ENCODE measurements at places on chromosomes 13 and 19.

DNA sequence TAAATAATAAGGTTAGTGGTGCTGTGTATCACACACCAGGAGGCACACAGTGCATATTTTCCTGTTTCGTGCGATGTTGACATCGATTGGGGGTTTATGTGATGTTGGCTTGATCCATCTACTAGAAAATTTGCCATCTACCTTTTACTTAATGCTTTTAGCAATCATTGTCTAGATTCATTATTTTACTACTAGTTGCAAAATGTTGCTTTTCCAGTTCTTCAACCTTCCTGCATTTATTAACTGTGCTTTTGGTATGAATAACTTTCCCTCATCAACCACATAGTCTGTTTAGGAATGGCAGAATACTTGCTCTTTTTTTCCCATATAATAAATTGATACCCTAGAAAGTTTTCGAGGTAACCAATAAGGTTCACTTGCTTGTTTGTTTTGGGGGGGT, 17.5 kb downstream of the C13orf42 start:
- no peak for DNase-seq

DNA sequence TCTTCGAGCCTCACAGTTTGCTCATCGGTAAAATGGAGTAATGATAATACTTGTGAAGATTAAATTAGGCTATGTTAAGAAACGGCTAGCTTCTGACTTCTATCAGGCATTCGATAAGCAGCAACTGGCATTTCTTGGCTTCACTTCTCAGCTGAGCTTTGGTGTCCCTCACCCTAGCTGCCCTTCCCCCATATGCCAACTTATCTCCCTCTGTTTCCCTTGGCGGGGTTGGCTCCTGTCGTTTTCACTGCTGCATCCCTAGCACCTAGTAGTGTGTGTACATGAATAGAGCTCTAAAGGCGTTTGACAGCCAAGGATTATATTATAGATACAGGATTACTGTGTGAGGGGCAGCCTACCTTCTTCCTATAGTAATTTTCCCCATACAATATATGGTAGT, 97.5 kb downstream of the TNFSF11 start:
- no peak for DNase-seq

DNA sequence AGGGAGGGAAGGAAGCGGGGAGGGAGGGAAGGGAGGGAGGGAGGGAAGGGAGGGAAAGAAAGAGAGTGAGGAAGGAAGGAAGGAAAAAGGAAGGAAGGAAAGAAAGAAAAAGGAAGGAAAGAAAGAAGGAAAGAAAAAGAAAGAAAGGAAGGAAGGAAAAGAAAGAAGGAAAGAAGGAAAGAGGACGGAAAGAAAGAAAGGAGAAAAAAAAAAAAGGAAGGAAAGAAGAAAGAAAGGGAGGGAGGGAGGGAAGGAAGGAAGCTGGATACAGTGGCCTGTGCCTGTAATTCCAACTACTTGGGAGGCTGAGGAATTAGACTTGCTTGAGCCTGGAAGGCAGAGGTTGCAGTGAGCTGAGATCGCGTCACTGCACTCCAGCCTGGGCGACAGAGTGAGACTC, 35.3 kb downstream of the OLFM2 start:
- DNase-seq, result no peak

DNA sequence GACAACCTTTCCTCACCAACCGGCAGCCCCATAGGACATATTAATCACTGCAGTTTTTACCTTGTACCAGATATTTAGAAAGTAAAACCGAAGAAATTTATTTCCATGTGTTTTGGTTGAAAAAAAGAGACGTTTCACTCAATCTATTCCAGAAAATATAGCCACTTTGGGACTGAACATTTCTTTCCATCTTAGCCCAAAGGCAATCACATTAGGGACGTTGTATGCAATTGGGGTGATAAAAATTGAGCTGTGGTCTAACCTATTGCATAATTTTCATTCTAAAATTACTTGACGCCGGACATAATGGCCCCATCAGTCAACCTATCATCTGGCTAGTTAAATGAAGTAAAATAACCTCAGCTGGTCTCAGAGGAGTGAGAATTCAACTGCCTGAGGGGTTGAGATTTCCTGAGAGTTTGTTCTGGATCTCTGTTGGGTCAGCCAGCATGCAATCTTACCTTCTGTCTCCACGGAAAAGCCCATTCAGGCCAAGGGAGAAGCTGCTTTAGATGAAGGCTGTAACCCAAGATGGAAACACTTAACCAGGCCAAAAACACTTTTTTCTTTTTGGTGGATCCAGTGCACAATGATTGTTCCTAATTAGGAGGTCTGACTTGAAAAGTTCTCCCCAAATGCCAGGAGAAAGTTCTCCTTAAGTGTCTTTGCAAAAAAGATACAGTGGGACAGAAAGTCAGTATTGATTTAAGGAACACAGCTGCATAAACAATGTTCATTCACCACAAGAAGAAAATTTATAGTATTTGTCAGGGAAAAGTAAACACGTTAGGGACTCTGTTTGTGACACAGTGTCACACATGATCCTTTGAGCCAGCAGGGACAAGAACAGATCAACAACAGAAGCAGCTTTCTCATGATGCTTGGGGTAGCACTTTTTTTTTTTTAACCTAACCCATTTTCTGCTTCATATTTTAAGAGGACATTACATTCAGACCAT, 34.1 kb downstream of the DLEU7 start:
- no peak for DNase-seq

GRCh38 chr13:112348642-112349345, 27.4 kb upstream of the SPACA7 start:
- DNase-seq, result no peak

- no peak for DNase-seq
These were observed 119.7 kb downstream of the COL4A2 start for GRCh38 chr13:110426735-110427134.

GRCh38 chr19:30425885-30426838, 54.0 kb downstream of the ZNF536 start:
- DNase-seq, result no peak

GRCh38 chr19:38788478-38789243, at the start of gene LGALS7B:
LGALS7B (plus strand) TSS chr19:38789200; CDS start chr19:38789227, 27 bp downstream.
- DNase-seq, result no peak

GRCh38 chr19:10677751-10678150, 23.5 kb upstream of the QTRT1 start:
- DNase-seq, result no peak

GRCh38 chr19:10920781-10921180, 7.7 kb downstream of the YIPF2 start:
- no peak for DNase-seq

GRCh38 chr13:37960427-37960826, 90.9 kb upstream of the TRPC4 start:
- DNase-seq, result no peak

DNA sequence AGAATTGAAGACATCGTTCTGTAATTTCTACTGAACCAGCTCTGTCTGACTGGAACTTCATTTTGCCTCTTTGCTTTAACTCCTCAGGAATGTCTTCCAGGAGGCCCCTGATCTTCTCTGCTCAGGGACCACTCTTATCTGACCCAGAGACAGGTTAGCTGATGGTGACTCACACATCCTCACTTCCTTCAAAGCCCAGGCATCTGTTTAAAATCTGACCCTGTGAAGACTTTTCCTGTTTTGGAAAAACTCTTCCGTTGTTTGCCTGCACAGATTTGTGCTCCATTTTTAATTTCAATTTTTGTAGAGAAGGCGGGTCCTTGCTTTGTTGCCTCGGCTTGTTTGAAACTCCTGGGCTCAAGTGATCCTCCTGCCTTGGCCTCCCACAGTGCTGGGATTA, 1.6 kb downstream of the ARL11 start:
- no peak for DNase-seq

DNA sequence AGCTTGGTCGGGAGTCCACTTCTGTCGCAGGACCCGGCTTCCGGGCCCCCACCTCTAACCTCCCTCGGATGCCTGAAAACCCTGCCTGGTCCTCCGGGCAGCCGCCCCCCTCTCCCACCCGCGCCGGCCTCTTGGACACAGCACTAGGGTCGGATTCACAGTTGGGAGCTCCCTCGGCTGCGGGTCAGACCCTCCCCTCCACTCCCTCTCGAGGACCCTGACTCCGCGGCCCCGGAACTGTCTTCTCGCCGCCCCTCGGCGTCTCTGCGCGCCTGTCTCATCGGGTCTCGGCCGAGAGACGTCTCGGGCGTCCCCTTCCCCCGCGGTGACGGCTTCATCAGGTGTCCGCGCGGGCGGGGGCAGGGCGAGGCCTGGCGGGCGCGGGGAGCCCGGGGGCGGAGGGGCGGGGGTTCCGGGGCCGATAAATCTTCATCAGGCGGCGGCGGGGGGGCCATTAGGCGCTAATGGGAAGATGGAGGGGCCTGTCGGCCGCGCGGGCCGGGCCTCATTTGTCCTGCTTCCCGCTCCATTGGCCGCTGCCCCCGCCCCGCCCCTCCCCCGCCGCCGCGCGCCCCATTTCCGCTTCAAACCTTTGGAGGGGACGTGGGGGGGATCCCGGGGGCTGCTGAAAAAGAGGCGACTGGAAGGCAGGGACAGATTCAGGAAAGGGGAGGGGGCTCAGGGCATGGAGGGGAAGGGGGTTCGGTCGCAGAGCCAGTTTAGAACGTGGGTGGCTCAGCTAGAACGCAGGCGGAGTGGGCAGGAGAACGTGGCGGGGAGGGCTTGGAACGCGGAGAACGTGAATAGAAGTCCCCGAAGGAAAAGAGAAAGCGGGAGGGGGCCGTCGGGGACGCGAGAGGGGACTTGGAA, 11.8 kb upstream of the ERFL start:
- peak; percentile 47 for DNase-seq

DNA sequence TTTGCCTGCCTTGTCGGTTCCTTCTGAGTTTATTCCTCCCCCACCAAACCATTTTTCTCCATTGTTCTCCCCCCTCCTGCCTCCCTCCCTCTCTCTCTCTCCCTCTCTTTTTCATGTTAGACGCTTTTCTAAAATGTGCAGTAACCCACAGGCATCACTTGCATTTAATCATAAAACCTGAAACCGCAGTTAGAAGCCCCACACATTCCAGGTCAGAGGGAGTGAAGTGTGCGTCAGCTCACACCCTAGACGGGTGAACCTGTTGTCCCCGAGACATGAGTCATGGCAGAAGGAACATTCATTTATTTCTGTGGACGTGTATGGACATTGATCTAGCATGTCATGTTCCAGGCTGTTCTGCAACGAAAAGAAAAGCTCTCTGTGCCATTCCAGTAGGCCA, 19.9 kb downstream of the ONECUT3 start:
- DNase-seq, result no peak

- no peak for DNase-seq
These were observed 54.5 kb upstream of the GPC6 start for GRCh38 chr13:93172109-93172508.
